Heart right ventricle (tissue), 16 donors: ENCODE measurements at places on chromosomes 3 and 15. TPM values are rescaled to one million over a fixed set of nuclear protein-coding genes. Genes with fewer than 3 reads are reported as not detected.

The C3orf70 gene
- 0.75 TPM for polyA plus RNA-seq

The CNBP gene
- 324 TPM for polyA plus RNA-seq

The GPR160 gene
- 1.0 TPM for polyA plus RNA-seq

GRCh38 chr3:72660270-72661114 lies 187.8 kb downstream of the SHQ1 start:
- DNase-seq = no peak
- peaks cover 16% of the 10 kb centered on the region for H3K4me1 ChIP-seq
- no peak overlapping the region for H3K4me3 ChIP-seq
- H3K27ac ChIP-seq = no peak overlapping the region

DNA sequence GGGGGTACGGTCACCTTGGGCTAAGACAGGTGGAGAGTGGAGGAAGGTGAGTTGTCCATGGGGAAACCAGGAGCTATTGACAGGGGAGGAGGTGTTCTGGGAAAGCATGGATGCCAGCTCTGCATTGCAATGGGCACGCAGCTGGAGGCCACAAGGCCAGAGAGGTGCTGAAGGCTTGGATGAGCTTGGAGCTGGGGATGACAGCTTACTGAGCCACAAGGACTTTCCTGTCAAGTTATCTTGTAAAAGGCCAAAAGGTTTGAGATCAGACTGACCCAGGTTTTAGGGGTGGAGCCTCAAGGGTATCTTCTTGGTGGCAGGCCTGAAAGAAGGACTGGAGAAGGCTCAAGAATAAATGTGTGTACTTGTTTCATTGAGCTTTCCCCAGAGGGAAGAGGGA lies 115.2 kb downstream of the ASB7 start:
- H3K4me1 ChIP-seq = peaks cover 3% of the 10 kb centered on the region
- no peak overlapping the region for H3K4me3 ChIP-seq
- no peaks in the 10 kb centered on the region for H3K36me3 ChIP-seq
- no peaks in the 10 kb centered on the region for H3K27me3 ChIP-seq
- no peak overlapping the region for H3K27ac ChIP-seq
- no peak for DNase-seq

The RTP1 gene
- polyA plus RNA-seq = not detected

DNA sequence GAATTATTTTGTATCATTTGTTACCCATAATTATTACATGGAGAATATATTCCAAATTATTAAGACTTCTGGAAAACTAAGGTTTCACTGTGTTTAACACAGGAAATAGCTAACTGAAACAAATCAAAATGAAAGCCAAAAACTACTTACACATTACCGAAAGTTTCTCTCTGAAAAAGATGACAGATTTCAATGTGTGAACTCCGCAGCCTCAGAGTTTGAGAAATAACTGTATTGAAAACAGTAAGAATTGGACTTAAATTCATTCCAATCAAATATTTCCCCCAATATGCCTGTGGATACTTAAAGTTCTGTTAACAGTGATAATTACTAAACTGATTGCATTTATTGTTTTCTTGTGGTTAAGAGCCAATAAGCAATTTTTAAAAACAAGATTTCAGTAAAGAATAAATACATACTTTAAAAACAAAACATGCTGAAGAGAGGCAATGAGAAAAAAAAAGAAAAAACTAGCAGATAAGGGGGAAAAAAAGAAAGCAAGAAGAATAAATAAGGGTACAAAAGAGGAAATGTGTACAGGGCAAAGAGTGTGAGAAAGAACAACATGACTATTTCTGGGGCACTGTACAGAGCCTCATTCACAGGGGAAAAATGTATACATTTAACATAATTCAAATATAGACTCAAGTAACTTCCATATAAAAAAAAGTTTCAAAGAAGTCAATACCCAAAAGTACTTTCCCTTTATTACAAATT lies 30.7 kb downstream of the DENND4A start:
- H3K36me3 ChIP-seq = peaks cover 32% of the 10 kb centered on the region
- H3K4me3 ChIP-seq = no peak overlapping the region
- H3K27ac ChIP-seq = no peak overlapping the region
- DNase-seq = no peak

DNA sequence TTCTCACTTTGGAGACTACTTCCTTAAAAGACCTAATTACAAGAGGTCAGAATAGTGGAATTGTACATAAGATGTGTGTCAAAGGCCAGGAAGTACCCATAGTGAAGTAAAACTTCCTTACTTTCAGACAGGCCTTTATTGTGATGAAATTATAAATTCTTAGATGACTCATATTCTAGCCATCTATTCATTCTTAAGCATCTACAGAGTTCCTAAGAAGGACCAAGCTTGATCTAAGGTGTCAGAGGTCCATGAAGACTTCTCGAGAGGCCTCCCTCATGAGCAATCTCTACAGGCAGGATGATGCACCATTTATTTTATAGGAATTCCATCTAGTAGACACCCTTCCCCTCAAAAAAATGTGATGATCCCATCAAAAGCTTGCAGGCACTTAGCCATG lies 493.3 kb downstream of the MAGI1 start:
- H3K36me3 ChIP-seq = no peaks in the 10 kb centered on the region
- peaks cover 5% of the 10 kb centered on the region for H3K4me1 ChIP-seq
- H3K4me3 ChIP-seq = no peak overlapping the region
- no peak for DNase-seq
- H3K27me3 ChIP-seq = no peaks in the 10 kb centered on the region

DNA sequence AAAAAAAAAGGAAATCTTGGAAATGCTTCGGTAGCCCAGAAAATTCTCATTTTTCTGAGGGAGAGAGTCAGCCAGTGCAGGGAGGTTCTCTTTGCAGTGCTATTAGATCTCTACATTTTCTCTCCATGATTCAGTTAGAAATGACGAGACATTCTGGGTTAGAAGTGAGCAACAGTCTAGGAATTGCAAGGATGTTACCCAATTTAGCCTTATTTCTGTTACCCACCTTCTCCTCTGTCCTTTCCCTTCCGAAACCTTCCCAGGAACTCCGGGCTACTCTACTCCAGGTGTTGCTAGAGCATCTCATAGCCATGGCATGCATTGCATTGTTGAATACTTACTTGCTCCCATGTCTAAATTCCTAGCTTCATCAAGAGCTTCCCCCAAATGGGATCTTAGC lies 106.8 kb downstream of the EDEM1 start:
- no peak for DNase-seq
- H3K4me3 ChIP-seq = no peak overlapping the region
- no peaks in the 10 kb centered on the region for H3K36me3 ChIP-seq
- no peak overlapping the region for H3K27ac ChIP-seq
- H3K27me3 ChIP-seq = no peaks in the 10 kb centered on the region

The GLDN gene
- polyA plus RNA-seq = 0.65 TPM

The C3orf52 gene
- 3.1 TPM for polyA plus RNA-seq

DNA sequence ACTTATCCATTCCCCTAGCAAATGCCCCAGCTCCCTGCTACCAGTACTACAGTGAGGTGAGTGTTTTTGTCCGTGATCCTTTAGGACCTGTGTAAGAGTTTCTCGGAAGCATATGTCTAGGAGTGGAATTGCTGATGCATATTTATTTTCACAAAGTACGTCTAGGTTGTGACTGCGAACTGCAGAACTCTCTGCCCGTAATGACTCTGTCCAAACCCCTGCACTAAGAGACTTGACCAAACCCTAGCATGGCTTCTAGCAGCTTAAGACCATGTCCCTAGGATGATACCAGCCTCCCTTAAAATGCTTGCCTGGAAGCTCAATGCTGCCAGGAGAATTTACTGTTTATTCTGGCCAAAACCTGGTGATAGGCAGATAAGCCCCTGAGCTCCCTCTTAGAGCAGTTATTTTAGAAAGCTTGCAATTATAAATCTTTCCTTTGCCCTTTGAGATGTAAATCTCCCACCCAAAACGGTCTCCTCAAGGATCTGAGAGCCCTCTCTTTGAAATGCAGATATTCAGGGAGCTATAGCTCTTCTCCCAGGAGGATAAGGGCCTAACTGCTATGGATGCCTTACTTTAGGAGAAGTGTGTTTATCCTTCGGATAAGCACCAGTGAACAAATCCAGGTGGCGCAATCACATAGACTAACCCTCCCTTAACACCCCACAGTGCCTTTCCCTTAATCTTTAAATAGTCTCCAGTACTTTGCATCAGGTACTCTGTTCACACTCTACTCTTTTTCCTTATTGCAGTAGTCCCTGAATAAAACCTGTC lies 14.7 kb upstream of the CA12 start:
- H3K27ac ChIP-seq = no peak overlapping the region
- DNase-seq = no peak
- no peaks in the 10 kb centered on the region for H3K36me3 ChIP-seq
- H3K27me3 ChIP-seq = no peaks in the 10 kb centered on the region
- H3K4me1 ChIP-seq = peaks cover 6% of the 10 kb centered on the region

GRCh38 chr15:99566157-99566897 lies 543 bp downstream of the MEF2A start:
- H3K36me3 ChIP-seq = no peaks in the 10 kb centered on the region
- H3K27me3 ChIP-seq = no peaks in the 10 kb centered on the region
- DNase-seq = peak; percentile 26
- peak overlapping the region; percentile 100 for H3K27ac ChIP-seq
- peak overlapping the region; percentile 84 for H3K4me3 ChIP-seq

- peaks cover 47% of the 10 kb centered on the region for H3K27me3 ChIP-seq
- DNase-seq = no peak
- H3K36me3 ChIP-seq = no peaks in the 10 kb centered on the region
- H3K4me3 ChIP-seq = no peak overlapping the region
- H3K4me1 ChIP-seq = no peaks in the 10 kb centered on the region
Observed at GRCh38 chr3:127385540-127385870, 97.7 kb upstream of the PRR20G start.

GRCh38 chr3:135895106-135895733 lies 70.3 kb upstream of the PPP2R3A start:
- H3K4me3 ChIP-seq = no peak overlapping the region
- no peak overlapping the region for H3K27ac ChIP-seq
- no peaks in the 10 kb centered on the region for H3K4me1 ChIP-seq
- H3K27me3 ChIP-seq = no peaks in the 10 kb centered on the region
- no peaks in the 10 kb centered on the region for H3K36me3 ChIP-seq

- H3K4me1 ChIP-seq = no peaks in the 10 kb centered on the region
- no peak overlapping the region for H3K4me3 ChIP-seq
- H3K27me3 ChIP-seq = no peaks in the 10 kb centered on the region
Observed at GRCh38 chr3:117725314-117725713, 1015.7 kb downstream of the TUSC7 start.

GRCh38 chr3:98770261-98771039 lies 7.3 kb downstream of the ST3GAL6 start:
- no peaks in the 10 kb centered on the region for H3K27me3 ChIP-seq
- no peak overlapping the region for H3K4me3 ChIP-seq
- peak; percentile 48 for DNase-seq
- H3K27ac ChIP-seq = no peak overlapping the region
- peaks cover 50% of the 10 kb centered on the region for H3K4me1 ChIP-seq

DNA sequence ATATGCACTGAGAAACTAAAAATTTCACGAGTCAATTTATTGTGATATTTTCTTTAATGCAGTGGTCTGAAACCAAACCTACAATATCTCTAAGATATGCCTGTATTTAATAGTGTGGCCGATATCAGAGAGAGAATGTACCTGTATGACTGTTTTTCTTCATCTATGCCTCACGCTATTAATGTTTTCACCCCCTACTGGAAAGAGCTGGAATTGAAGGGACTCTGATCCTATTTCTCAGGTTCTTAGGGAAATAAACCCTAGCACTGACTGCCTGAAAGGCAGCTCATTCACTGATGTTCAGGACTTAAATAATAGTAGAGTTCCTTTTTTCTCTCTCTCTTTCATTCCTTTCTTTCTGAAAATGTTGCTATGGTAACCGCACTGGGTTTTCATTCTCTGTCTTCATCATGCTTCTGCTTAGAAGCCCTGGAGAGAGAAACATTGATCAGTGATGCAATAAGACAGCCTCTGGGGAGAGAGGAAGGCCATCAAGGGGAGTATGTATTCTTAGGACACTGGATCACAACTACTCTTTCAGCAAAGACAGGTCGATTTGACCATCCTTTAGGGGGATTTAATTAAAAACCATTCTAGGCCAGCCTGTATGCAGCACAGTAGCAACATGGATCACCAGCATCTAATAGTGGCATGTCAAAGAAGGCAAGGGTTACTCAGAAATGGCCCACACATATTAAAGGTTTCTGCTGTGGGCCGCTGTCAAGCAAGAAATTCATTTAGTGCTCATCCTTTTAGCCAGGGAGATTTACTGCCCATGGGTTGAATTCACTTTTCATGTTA lies 1135.7 kb downstream of the IGSF11 start:
- no peaks in the 10 kb centered on the region for H3K4me1 ChIP-seq
- H3K27ac ChIP-seq = no peak overlapping the region
- no peaks in the 10 kb centered on the region for H3K36me3 ChIP-seq
- H3K27me3 ChIP-seq = no peaks in the 10 kb centered on the region
- no peak for DNase-seq

- H3K4me3 ChIP-seq = no peak overlapping the region
- H3K36me3 ChIP-seq = no peaks in the 10 kb centered on the region
- no peak for DNase-seq
- H3K27ac ChIP-seq = peak overlapping the region; percentile 63
- H3K27me3 ChIP-seq = no peaks in the 10 kb centered on the region
Observed at GRCh38 chr3:13546667-13547171, 2.2 kb upstream of the FBLN2 start.

The CHRNA3 gene
- polyA plus RNA-seq = not detected

DNA sequence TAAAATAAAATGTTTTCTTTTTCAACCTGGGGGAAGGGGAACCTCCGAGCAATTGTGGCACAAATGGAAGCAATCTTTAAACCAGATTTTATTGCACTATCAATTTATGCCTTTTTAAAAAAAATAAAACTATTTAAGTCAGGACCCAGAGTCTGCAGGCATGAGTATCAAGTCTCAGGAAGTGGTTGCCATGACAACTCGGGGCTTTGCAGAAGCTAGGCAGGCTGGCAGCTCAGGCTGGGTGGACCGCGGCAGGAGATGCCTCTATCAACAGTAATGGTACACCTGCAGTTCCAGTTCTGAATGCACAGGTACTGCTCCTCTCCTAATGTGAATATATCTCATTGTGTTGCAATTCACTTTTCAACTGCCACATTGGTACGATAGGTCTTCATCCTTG lies 447.7 kb downstream of the GABRG3 start:
- no peaks in the 10 kb centered on the region for H3K36me3 ChIP-seq
- H3K4me3 ChIP-seq = no peak overlapping the region
- DNase-seq = no peak
- no peaks in the 10 kb centered on the region for H3K27me3 ChIP-seq
- H3K27ac ChIP-seq = no peak overlapping the region

The GP9 gene
- polyA plus RNA-seq = not detected

The CLDN18 gene
- not detected for polyA plus RNA-seq

The MUSTN1 gene
- polyA plus RNA-seq = 59.6 TPM

DNA sequence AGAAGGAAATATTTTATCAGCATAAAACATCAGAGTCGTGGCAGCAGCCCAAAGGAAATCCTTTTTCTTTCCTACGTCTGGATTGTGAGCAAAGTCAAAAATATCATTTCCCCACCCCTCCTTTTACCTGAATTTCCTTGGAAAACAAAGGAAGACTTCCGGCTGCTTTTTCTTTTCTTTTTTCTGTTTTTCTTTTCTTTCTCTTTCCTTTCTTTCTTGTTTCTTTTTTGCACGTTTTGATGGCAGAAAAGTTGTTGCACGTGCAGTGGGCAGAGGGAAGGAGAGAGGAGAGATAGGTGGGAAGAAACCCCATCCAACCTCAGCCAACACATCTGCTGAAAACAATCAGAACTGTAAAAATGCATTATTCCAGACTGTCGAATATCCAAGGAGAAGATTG lies 544 bp upstream of the MYO1E start:
- H3K4me3 ChIP-seq = peak overlapping the region; percentile 95
- no peaks in the 10 kb centered on the region for H3K36me3 ChIP-seq
- peaks cover 35% of the 10 kb centered on the region for H3K4me1 ChIP-seq
